ENCODE measurements at places on chromosomes 3 and 15.

DNA sequence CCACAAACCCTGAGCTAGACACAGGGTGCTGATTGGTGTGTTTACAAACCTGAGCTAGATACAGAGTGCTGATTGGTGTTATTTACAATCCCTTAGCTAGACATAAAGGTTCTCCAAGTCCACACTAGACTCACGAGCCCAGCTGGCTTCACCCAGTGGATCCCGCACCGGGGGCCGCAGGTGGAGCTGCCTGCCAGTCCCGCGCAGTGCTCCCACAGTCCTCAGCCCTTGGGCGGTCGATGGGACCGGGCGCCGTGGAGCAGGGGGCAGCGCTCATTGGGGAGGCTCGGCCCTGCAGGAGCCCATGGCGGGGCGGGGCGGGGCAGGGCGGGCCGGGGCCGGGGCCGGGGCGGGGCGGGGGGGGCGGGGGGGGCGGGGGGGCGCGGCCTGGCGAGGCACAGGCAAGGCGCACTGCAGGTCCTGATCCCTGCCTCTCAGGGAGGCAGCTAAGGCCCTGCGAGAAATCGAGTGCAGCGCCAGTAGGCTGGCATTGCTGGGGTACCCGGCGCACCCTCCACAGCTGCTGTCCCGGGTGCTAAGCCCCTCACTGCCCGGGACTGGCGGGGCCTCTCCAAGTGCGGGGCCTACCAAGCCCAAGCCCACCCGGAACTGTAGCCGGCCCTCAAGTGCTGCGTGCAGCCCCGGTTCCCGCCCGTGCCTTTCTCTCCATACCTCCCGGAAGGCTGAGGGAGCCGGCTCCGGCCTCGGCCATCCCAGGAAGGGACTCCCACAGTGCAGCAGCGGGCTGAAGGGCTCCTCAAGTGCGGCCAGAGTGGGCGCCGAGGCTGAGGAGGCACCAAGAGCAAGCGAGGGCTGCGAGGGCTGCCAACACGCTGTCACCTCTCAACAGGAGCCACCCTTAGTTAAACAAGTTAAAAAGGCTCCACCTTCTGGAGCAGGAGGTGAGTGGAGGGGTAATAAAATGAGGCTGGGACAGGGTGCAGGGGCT, 9.8 kb upstream of the TMEM40 start:
- no peak for DNase-seq

- no peak for DNase-seq
Observed at GRCh38 chr3:71080517-71081083, 502.9 kb downstream of the FOXP1 start.

DNA sequence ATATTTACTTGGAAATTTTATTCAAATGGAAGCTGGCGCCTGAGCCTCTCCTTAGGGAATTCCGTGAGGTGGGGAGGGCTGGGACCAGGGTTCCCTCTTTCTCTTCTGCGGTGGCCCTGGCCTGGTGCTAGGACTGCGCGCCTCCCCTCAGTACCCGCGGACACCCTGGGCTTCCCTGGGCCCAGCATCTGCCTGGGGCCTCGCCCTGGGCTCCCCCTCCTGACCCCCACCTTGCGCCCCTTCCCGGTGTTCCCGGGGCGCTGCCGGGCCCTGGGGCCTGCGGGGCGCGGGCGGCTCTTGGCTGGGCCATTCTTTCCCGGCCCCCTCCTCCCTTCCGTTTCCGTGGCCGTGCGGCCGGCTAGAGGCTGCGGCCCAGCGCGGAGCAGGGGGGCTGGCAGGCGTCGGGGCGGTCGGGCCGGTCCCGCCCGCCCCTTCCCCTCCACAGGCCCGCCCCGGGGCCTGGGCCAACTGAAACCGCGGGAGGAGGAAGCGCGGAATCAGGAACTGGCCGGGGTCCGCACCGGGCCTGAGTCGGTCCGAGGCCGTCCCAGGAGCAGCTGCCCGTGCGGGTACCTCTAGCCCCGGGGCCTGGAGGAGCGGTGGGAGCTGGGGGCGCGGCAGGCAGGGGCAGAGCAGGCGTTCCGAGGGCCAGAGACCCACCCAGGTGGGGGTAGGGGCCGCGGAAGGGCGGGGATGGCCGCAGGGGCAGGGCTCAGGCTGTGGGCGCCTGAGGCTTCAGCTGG, at the start of gene FES:
FES (plus strand) TSS at position 529 of the 743 bp plus-strand sequence. CDS start 542 bp downstream, outside the sequence.
- no peak for DNase-seq

GRCh38 chr15:93831641-93832040, 399.7 kb upstream of the MCTP2 start:
- DNase-seq, result no peak

DNA sequence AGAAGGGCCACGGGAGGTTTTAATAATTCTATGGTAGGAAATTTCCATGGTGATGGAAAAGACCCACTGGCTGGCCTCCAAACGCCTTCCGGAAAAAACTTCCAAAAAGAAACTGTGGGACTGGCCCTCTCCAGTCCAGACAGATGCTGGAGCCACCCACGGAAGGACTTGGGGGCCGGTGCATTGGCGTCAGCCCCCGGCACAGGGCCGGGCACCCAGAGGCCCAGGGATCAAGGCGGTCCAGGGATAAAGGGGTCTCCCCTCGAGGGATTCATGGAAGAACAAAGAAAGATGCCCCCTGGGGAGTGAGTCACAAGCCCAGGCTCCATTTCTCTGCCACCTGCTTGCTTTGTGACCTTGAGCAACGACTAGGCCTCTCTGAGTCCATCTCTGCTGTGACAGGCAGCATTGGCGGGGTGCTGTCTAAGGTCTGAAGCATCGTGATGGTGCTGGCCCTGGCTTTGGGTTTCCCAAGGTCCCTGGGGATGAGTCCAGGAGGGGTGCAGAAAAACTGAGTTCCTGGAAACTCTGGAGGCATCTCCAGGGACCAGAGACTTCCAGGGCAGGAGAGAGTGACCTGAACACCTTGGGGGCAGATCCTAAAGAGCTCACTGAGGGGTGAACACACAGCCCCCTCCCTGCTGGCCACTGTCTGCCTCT, 21.6 kb downstream of the ATP2B2 start:
- DNase-seq, result no peak

GRCh38 chr15:49458145-49458544, 35.1 kb downstream of the FGF7 start:
- no peak for DNase-seq

DNA sequence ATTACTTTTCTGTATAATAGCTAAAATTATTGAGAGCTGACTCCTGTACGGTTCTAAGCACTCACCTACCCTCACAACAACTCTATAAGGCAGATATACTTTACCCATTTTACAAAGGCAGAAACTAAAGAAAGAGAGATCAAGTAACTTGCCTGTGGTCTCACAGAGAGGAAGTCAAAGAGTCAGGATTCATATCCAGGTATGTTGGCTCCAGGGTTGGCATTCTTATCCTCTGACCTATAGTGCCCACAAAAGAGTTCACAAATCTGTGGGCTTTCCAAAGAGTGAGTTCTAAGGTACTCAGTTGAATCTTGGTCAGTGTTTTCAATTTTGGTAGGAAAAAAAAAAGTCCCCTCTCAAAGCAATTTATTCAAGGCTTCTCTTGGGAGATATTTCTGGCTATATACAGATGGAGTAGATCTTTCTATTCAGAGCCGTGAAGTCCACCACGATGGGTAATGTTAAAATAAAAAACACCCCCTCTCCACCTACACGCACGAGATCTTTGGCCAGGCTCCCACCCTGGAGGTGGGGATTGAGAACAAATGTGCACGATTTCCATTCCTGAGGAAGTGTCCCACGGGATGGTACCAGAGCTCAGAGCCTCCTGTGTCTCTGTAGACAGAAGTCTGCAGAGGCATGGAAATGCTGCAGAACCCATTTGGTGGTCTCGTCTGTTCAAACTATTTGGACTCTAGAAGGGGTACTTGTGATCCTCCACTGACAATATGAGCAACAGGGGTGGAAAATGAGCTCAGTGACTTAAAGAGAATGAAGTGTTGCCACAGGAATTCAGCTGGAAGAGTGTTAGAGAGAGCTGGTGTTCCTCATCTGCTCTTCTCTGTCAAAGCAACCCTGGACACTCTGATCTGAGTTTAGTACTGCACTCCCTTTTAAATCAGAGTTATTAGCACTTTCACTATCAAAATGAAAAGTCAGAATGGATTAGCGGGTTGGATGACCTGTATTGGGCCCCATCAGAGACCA, 212.1 kb upstream of the EIF1B start:
- DNase-seq, result no peak

- no peak for DNase-seq
Observed at GRCh38 chr3:13260259-13261103, 159.6 kb downstream of the NUP210 start.

GRCh38 chr3:28791713-28792255, 443.2 kb upstream of the AZI2 start:
- DNase-seq, result no peak

DNA sequence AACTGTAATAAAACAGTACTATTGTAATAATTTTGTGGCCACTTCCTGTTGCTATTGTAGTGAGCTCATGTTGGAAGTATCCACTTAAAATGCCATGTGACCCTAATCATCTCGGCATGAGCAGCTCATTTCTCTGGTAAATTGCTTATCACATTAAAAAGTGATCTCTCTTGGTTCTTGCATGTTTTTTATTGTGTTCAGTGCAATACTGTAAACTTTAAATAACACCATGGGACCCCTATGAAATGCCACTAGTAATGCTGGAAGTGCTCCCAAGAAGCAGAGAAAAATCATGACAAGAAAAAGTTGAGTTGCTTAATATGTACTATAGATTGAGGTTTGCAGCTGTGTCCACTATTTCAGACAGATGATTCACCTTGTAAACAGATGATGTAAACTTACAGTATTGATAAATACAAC, 45.6 kb downstream of the NMD3 start:
- DNase-seq, result no peak

DNA sequence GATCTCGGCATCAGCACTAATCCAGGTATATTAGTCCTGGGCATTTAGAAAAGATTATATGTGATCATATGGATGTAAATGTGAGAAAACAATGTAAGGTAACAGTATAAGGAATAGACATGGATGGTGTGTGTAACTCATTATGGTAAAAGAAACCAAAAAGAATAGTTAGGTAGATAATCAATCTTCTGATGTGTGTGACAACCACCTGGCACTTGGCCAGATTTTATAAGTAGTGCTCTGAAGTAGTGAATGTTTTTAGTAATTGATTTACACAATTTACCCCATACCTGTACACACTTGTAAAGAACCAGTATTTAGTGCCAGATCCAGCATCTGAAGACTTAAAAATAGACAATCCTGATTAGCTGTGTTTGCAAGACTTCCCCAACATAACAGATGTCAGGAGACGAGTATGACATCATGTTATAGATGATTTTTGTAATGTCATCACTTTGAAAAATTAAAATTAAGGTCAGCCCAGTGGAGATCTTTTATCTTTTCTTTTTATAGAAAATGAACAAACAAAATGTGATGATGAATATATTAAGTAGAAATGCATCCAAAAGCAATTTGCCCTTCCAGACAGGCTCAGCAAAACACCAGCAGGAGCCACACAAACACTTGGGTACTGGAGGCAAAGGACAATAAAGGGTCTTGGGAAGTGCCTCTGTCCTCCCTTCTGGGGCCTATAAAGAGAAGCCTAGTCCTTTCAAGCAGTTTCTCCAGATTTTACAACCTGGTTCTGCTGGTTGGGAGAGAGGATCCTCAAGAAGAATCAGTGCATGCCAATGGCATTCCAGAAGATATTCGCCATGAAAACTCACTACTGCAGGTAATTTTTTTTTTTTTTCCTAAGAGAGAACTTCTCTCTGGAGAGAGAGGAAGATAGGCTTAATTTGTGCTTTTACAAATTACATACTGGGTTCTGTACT, 140.7 kb downstream of the MECOM start:
- DNase-seq, result no peak

- no peak for DNase-seq
Observed at GRCh38 chr3:126552688-126553283, 5.9 kb downstream of the C3orf22 start.

DNA sequence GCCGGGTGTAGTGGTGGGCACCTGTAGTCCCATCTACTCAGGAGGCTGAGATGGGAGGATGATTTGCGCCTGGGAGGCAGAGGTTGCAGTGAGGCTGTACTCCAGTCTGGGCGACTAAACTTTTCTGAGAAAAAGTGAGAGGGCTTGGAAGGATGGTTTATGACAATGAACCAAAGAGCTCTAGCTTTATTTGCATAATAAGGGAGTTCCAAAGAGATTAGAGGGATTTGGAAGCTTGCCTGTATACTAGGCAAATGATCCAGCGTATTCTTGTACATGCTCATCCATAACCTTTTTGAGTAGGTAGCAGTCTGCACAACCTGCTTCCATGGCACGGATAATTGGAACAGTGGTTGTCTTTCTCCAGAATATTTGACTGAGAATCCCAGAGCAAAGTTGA, 251.1 kb downstream of the CHL1 start:
- no peak for DNase-seq

DNA sequence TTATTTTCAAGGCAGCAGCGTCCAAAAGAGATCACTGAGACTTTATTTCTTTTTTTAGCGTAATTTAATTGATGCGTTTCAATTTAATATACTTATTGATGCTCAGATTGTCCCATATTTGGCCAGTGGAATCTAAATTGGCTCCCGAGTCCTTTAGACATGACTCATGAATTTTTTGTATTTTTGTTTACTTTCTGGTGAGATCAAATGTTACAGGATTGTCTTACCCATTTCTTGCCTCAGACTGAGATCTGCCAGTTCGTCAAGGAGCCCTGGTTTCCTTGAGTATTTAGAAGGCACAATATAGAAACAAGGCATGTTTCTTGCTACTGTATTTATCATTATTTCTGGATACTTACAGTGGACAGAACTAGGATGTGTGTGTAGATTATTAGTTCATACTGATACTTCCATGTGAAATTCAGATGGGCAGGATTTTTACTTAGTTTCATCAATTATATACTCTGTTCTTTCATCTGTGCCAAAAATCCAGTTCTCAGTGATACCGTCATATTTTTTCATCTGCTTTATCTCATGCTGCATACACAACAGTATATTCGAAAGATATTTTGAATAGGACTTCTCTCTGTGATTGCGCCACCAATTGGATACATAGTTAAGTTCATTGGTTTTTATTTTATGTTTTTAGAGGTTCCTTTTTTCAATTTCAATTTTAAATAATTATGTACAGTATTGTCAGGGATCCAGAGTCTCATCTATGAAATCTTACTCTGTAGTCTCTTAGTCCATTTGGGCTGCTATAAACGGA, 436.9 kb upstream of the C2CD4B start:
- no peak for DNase-seq

DNA sequence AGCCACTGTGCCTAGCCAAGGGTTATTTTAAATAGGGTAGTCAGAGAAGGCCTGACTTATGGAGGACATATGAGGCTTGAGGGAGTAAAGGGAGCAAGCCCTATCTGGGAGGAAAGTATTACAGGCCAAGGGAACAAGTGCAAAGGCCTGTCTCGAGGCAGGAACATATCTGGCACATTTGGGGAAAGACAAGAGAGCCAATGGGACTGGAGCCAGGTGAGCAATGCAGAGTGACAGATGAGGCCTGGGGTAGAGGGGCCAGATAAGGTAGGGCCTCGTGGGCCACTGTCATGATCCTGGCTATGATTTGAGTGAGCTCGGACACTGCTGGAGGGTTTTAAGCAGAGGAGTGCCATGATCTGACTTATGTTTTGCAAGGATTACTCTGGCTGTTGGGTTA, 43.8 kb downstream of the DCP1A start:
- DNase-seq, result no peak

GRCh38 chr15:31464216-31465082, 137.8 kb downstream of the KLF13 start:
- no peak for DNase-seq

- no peak for DNase-seq
Observed at GRCh38 chr3:53489787-53490458, 4.5 kb upstream of the CACNA1D start.

All from T-helper 2 cell (primary cell).